ENCODE measurements at places on chromosomes 7 and 10. TPM values are rescaled to one million over a fixed set of nuclear protein-coding genes. Genes with fewer than 3 reads are reported as not detected.

The ACTR3C gene
- not detected for total RNA-seq

The ABHD11 gene
- 11.0 TPM for total RNA-seq

The CLEC2L gene
- total RNA-seq = not detected

The HNRNPA2B1 gene
- 94.3 TPM for total RNA-seq

The DNAH11 gene
- not detected for total RNA-seq

Measured in cardiac ventricle fibroblast (primary cell).